Heart left ventricle (tissue), 16 donors: ENCODE measurements at places on chromosomes 13 and 19. TPM values are rescaled to one million over a fixed set of nuclear protein-coding genes. Genes with fewer than 3 reads are reported as not detected.

CFAP97D2 gene
- total RNA-seq, result not detected

IGSF23 gene
- total RNA-seq, result not detected

DIAPH3 gene
- 0.22 TPM for total RNA-seq

GRCh38 chr19:2199215-2199614 lies 35.5 kb downstream of the DOT1L start:
- DNase-seq, result no peak

GRCh38 chr19:14407605-14408484 lies 11.3 kb downstream of the DDX39A start:
- DNase-seq, result no peak

DNA sequence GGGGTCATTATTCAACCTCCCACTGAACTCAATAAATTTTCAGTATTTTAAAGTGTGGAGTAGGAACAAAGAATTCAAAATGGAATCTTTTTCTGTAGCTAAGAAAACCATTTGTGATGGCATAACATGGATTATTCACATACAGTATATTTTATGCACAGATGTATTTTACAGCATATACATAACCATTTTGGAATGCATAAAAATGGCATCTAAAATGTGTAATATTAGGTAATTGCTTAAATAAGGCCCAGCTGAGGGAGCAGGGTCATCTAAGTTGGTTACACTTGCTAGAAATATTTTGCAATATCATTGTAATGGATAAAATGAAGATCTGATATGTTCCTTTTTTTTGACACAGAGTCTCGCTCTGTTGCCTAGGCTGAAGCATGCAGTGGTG lies 146.9 kb downstream of the LMO7 start:
- no peak for DNase-seq

GRCh38 chr13:25876247-25876646 lies 175.6 kb downstream of the SHISA2 start:
- no peak for DNase-seq
